ENCODE measurements at places on chromosomes 4 and X.
A peak's percentile ranks its signal among the peaks of the same experiment; 100 is the strongest.

GRCh38 chr4:152591396-152591795 is 55.5 kb upstream of the FBXW7 start:
- peak; percentile 9 for DNase-seq

- no peak for DNase-seq
Observed at GRCh38 chr4:168725930-168726329, 229.1 kb downstream of the PALLD start.

- DNase-seq: no peak
Observed at GRCh38 chr4:61298178-61298740, 98.1 kb downstream of the ADGRL3 start.

- DNase-seq: no peak
Observed at GRCh38 chr4:14264437-14264836, 636.9 kb upstream of the BOD1L1 start.

DNA sequence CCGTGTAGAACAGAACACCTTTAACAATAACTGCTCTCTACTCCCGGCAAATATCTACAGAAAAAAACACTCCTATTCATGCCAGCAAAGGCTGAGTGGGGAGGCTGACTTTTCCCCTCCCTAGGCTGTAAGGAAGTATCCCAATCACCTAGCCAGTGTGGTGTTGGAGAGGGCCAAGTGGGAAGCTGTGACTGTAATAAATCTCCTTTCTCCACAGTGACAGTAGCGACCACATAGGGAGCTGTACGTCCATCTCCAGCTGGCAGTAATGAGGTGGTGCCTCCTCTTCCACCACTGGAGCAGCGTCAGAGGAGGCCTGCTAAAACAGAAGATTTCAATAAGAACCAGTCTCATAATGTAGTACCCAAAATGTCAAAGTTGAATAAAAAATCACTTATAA is 47.9 kb upstream of the PLAC1 start:
- no peak for DNase-seq

GRCh38 chrX:149979126-149979644 is 40.9 kb upstream of the EOLA2 start:
- DNase-seq: no peak

- no peak for DNase-seq
Observed at GRCh38 chrX:100819534-100819836, 706 bp upstream of the CSTF2 start.

GRCh38 chr4:186068581-186069348 is at the start of gene TLR3:
TSS of gene TLR3 (plus strand) at chr4:186069156. CDS start at chr4:186076620, 7,464 bp downstream.
- DNase-seq: no peak

Measured in NCI-H446 (cell line).